Stimulated activated CD8-positive, alpha-beta memory T cell treated with anti-CD3 and anti-CD28 coated beads, Interleukin-4, amount 100 ng/mL, for 24 hours (primary cell): ENCODE measurements at places on chromosomes 6 and 20.

DNA sequence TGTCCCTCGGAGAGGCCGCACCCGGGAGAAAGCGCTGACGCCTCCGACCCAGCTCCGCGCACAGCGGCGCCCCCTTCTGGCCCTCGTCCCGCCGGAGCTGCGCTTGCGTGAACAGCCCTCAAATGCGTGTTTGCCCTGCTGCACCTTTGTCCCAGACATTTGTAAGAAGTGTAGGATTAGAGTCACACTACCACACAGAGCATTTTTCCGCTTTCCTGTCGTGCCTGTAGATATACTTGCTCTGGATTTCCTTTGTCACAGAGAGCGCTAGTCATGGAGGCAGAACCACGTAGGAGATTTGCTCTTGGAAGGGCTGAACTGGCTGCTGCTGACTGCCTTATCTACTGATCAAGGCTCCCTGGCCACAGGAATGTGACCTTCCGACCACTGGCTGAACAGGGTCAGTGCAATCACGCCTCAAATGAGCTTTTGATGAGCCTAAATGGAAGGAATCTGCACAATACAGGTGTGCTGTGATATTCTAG, 62.3 kb downstream of the PAX1 start:
- no peak for DNase-seq

- DNase-seq: no peak
Observed at GRCh38 chr6:111381728-111382127, 101.3 kb downstream of the REV3L start.

DNA sequence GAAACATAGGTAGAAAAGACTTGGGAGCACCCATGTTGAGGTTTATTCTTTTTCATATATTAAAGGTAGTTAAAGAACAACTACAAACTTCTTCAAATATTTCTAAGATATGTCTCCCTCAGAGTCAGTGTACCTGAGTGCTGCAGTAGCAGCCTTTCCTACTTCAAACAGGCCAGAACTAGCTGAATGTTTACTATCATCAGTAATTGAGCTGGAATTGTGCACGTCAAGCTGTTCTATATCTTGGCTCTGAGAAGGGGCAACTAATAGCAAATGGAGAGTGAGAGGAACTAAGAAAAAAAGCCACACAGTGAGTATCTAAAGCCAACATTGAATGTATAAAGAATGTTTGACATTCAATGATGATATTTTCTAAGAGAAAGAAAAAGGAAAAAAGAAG, 21.7 kb downstream of the MTCL3 start:
- no peak for DNase-seq

- DNase-seq: no peak
Observed at GRCh38 chr6:144394210-144394609, 109.1 kb downstream of the UTRN start.

GRCh38 chr6:9437836-9438235, 977.0 kb downstream of the TFAP2A start:
- DNase-seq: no peak

DNA sequence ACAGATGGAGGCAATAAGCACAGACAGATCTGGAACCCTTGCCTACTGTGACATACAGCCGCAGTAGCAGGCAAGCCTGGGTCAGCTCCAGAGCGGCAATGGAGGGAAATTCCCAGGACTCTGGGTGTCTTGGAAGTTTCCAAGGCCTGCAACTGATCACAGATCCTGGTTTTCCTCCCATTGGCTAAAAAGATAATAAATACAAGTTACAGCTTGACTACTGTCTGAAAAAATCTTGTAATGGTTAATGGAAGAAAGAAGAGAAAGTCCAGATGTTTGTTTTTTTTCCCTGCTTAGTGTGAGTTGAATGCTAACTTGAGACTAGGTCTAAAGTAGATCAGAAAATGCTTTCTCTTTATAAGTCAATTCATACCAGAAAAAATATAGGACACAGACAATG, 307.6 kb downstream of the ALDH8A1 start:
- no peak for DNase-seq

- no peak for DNase-seq
Observed at GRCh38 chr6:106090001-106090400, 3.9 kb downstream of the PRDM1 start.

- DNase-seq: no peak
Observed at GRCh38 chr6:158160932-158161539, 7.0 kb downstream of the SERAC1 start.

- no peak for DNase-seq
Observed at GRCh38 chr6:43724354-43724753, 36.8 kb upstream of the MRPS18A start.

DNA sequence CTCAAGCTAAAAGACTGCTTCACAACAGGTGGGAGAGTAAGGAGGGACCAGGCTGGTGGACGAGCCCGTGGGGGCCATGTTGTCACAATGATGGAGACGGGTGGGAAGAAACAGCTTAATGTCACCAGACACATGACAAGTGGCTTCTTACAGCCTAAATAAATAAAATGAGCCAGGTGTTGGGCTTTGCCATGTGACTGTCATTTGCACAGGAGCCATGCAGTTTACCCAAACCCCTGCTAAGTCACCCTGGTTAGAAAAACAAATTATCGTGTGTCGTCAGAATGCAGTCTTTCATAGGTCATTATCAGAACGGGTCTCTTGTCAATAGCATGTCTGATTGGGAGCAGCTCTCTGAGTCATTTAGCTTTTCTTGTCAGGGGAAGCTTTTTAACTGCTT, 18.5 kb downstream of the BTBD3 start:
- DNase-seq: no peak

DNA sequence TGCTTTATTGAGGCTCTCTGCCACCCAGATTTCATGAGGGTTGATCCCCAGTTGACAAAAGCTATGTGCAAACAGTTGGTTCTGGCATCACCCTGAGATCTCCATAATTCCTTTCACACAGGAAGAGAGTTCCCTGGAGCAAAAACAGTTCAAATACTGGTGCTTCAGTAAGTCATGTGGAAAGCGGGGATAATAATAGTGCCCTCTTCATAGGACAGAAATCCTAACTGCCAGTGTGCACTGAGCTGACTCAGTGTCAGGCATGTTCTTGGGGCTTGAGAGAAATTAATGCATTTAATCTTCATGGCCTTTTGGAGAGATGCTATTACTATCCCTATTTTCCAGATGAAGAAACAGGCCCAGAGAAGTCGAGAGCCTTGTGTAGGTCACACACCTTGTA, 7.9 kb upstream of the SLC52A3 start:
- DNase-seq: no peak

GRCh38 chr20:38129248-38129865, 35.7 kb downstream of the TGM2 start:
- DNase-seq: no peak

- no peak for DNase-seq
Observed at GRCh38 chr6:132446141-132446854, 45.0 kb upstream of the MOXD1 start.

DNA sequence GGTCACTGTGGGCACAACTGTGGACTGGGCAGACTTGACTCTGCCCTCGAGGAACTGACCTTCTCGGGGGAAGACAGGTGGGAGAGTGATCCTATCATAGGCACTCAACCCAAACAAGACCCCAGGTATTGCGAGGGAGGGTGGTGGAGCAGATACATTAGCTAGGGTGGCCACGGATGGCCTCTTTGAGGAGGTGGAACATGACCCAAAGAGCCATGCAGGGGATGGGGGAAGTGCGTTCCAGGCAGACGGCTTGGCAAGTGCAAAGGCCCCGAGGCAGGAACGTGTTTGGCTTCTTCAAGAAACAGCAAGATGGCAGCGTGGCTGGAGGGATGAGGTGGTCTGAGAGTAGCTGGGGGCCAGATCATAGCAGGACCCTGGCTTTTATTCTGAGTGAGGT, 167.6 kb downstream of the NFATC2 start:
- DNase-seq: no peak

GRCh38 chr6:151130329-151130728, 109.4 kb upstream of the AKAP12 start:
- no peak for DNase-seq

DNA sequence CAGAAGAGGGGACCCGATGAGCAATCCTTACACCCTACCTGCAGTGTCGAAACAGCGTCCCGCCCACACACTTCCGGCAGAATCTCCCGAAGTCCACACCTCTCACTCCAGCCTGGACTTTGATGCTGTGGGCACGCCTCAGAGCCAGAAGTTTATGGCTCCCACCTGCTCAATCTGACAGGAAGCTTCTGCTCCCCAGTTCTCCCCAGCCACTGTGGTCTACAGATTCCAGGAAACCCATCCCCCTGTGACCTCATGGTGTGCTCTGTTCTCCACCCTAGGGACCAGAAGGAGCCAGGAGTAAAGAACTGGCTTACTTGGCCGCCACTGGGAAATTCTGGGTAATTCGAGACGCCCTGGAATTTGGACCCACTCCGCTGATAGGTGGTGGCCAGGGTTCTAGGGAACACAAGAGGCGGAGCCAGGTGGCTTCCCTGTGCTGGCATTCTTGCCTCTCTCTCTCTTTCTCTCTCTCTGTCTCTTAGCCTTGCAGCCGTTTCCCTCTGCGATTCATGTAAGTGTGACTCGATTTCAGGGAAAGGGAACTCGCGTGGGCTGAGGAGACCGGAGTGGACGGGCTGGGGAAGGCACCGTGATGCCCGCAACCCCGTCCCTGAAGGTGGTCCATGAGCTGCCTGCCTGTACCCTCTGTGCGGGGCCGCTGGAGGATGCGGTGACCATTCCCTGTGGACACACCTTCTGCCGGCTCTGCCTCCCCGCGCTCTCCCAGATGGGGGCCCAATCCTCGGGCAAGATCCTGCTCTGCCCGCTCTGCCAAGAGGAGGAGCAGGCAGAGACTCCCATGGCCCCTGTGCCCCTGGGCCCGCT, at the start of gene TRIM15:
Gene TRIM15, plus strand, starts transcription at position 457 of the 828 bp plus-strand sequence. Its CDS starts 139 bp downstream, at position 596.
- DNase-seq: peak; percentile 21

- DNase-seq: no peak
Observed at GRCh38 chr6:12987783-12988182, 271.2 kb downstream of the PHACTR1 start.

DNA sequence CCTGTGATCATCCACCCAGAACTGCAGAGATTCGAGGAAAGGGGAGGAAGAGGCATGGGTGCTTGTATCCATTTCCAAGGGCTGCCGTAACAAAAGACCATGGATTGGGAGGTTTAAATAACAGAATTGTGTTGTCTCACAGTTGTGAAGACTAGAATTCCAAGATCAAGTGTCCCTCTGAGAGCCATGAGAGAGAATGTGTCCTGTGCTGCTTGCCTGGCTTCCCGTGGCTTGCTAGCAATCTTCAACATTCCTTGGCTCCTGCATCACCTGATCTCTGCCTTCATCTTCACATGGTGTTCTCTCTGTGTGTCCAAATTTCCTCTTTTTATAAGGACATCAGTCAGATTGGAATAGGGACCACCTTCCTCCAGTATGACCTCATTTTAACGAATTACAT, 69.8 kb downstream of the CDC40 start:
- no peak for DNase-seq

DNA sequence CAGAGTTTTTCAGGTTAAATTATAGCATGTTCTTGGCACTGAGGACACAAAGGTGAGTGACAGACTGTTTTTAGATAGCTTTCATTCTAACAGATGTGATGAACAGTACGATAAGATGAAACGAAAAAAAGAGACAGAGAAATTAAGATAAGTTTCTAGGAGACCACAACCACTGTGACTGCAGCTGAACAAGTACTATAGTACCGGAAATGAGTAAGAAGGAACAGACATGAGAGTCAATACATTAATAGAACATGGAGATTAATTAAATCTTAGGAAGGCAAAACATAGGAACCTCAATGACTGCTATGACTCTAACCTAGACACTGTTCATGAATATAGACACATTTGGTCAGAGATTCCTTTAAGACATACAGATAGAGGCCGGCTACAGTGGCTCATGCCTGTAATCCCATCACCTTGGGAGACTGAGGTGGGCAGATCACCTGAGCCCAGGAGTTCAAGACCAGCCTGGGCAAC, 40.2 kb downstream of the HBS1L start:
- no peak for DNase-seq

GRCh38 chr6:29752451-29753308, 29.4 kb downstream of the HLA-F start:
- peak; percentile 77 for DNase-seq

- DNase-seq: no peak
Observed at GRCh38 chr20:34710568-34710839, 6.4 kb downstream of the TP53INP2 start.

GRCh38 chr6:73515204-73515655, 5.6 kb downstream of the EEF1A1 start:
- no peak for DNase-seq

DNA sequence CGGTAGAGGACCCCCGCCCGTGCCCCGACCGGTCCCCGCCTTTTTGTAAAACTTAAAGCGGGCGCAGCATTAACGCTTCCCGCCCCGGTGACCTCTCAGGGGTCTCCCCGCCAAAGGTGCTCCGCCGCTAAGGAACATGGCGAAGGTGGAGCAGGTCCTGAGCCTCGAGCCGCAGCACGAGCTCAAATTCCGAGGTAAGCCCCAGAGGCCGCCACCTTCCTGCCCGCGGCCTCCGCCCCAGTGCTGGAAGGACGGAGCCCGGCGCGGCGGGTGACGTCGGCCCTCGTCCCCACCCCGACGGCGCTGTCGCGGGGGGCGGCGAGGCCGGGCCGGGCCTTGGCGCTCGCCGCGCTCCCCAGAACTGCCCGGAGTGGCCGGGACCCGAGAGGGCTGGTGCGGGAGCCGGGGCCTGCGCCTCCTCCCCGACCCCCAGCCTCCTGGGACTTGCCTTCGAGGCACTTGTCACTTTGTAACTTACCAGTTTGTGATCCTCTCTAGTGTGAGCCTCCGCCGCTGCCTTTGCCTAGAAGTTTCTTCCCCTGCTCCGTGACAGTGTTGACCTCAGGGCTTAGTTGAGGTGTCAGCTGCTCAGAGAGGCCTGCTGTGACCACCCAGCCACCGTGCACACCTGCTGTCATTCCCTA, 417 bp downstream of the VAPB start:
- DNase-seq: no peak

DNA sequence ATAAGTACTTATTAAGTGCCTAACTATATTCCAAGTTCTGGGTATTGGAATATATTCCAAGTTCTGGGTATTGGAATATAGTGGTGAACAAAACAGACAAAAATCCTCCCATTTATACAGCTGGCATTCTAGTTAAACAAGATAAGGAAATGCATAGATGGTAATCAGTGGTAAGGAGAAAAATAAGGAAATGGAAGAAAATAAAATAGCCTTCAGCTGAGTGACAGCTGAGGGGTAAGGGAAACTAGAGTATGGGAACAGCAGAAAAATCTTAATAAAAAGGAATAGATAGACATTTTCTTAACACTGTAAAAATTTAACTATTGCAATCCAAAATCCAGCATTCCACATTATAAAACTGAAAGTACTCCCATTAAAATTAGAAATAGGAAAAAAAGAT, 17.2 kb upstream of the WFDC10A start:
- DNase-seq: no peak

GRCh38 chr20:59772931-59773913, 160.2 kb downstream of the SYCP2 start:
- DNase-seq: no peak

GRCh38 chr6:30885481-30885998, 1.2 kb downstream of the DDR1 start:
- DNase-seq: no peak

- DNase-seq: no peak
Observed at GRCh38 chr20:50170549-50171220, 17.2 kb upstream of the PEDS1 start.
